OCI-M1 (cell line): ENCODE measurements at places on chromosomes 5 and 9.

GRCh38 chr5:139634541-139634940 is 13.6 kb upstream of the CXXC5 start:
- no peak for DNase-seq

GRCh38 chr9:130194378-130194932 is 22.3 kb downstream of the NCS1 start:
- DNase-seq, result no peak

DNA sequence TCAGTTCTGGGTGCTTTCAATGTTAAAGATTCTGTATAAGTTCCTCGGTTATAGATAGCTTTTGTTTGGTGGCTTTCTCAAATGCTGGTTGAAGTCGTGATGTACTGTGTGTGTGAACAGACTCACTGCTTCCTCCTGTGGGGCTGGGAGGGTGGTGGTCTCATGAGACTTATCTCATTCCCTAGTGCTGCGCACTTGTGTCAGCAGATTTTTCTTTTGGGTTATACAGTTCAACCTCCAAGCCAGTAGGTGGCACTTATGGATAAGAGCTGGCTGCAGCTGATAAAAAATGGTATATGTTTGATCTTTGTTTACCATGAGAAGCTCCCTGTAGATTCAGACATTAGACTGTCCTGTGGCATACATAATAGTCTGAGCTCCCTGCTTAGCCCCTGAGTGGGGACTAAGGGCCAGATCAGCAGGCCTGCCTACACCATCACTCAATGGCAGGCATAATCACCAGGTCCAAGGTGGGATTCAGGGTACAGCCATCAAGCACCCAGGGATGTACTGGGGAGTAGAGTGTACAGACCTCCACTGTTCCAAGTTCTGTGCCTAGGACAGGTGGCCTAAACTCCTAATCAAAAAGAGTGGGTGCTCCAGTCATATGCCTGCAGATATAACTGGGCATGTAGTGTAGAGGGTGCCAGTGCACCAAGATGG is 174.2 kb downstream of the OXCT1 start:
- peak; percentile 49 for DNase-seq

DNA sequence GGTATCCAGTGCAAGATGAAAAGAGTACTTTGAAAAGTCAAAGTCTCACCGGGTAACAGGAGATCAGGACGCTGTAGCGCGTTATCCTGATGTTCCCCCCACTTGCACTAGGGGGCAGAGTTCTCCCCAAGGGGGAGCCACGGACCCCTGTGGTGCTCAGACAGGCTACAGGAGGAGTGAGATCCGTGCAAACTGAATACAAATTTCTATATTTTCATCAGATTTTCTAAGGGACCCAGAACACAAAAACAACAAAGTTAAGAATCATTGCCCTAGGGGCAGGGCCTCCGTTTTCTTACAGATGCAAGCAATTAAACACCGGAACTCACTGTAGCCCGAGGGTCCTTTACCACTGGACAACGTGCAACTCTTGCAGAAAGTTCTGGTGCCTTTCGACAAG is 2.0 kb downstream of the MYO10 start:
- DNase-seq, result peak; percentile 62

DNA sequence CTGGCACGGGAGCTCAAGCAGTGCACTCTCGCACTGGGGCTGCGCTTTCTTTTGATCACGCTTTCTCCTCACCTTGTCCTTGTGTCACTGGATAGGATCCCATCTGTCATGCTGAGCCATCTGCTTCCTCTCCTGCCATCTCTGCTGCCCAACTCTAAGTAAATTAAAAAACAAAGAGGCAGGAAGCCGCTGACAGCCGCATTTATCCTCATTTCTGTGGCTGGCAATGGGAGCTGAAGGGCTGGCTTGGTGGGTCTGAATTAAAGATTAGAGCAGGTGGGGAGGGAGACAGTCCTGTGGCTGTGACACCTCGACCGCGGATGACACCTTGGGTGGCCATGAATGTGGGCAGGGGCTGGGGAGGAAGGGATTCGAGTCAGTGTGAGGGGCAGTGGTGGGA is 159.2 kb upstream of the ALDH1B1 start:
- no peak for DNase-seq

DNA sequence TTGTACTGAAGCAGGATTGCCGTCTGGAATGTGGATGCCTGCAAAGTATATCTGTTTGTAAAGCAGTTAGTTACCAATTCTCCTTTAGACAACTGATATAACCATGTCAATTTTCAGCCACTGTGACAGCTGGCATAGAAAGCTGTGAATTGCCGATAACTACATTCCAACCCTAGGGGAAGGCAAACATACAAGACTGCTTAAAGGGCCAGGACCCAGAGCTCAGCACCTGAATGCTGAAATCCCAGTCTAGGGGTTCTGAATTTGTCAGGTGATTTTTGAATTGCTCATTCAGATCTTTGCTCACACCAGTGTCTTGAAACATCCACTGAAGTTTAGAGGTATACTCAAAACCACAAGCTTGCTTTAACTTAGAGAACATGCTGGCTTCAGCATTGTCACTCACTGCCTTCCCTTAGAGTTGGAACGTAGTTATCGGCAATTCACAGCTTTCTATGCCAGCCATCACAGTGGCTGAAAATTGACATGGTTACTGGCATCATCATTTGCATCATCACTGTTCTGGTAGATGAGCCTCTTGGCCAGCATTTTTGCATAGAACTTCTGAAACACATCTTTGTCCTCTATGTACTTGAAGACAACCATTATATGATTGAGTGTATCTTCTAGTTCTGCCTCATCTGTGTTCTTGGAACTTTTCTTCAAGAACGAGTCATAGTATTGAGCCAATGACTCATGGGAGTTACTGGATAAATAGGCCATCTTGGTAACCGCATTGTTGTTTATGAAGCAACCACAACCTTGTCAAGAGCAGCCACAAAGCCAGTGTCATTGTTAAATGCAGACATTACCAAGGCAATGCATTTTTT is 82.1 kb downstream of the CCDC192 start:
- no peak for DNase-seq

DNA sequence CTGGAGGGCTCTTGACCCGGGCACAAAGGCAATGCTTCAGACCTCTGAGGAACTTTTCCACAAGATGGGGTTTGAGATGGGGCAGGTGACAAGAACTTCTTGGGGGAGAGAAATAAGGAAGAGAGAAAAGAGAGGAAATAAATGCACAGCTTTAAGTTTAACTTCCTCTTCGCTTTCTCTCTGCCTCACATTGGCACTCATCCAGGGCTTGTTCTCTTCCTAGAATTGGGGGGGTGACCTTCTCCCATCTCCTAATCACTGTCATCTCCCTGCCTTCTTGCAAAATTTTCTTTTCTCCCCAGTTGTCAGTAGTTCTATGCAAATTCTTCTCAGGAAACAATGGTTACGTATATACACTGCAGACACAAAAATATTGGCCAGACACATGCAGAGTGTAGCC is 19.1 kb upstream of the ADCY2 start:
- DNase-seq, result peak; percentile 70

DNA sequence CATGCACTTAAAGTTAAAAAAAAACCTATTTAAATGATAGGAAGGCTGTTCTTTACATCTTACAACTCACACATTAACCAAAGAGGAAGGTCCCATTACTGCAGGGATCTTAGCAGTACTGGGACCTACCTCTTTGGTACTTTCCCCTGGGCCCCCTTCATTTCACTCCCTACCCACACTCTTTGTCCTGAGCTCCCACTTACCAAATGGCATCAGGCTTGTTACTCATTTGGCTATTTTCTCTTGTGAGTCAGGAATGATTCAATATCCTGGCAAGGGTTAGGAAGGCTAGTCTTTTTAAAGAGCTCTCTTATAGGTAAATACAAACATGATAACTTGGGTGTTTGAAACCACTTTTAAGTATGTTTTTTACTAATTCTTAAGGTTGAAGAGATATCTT is 117.4 kb upstream of the ELL2 start:
- DNase-seq, result no peak

- peak; percentile 10 for DNase-seq
These were observed 180.9 kb downstream of the MED10 start for GRCh38 chr5:6197427-6197826.
